Hindlimb muscle (tissue), 1 donor: ENCODE measurements at places on chromosomes 1 and 21.

DNA sequence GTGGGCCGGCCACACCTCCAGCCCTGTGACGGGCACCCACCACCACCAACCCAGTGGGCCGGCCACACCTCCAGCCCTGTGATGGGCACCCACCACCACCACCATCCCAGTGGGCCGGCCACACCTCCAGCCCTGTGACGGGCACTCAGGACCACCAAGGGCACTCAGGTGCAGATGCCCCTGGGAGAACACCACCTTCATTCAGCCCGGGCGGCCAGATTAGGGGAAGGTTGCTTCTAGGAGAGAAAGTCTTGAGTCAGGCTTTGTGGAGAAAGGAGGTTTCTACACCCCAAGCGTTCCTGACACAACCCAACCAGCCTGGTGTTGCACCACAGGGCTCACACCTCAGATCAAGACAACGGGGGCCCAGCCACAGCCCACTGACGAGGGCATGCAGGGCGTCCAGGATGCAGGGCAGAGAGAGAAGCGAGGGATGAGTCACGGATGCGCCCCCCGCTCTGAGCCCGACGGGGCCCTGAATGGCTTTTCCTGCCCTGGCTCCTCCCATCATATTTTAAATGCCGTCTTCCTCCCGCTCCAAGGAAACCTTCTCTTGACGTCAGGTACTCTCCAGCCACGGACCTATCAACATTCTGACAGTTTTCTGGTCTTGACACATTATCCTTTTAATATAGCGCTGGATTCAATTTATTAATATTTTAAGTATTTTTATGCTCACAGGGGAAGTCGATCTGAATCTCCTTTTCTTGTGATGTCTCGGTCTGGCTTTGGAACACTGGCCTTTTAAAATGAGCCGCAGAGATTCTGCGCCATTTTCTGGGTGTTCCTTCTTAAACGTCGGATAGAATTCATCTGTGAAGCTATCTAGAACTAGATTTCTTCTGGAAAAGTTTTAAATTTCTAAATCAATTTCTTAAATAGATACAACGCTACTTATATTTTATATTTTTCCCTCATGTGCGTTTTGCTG is 631 bp upstream of the SPATC1L start:
- peak; percentile 63 for DNase-seq

DNA sequence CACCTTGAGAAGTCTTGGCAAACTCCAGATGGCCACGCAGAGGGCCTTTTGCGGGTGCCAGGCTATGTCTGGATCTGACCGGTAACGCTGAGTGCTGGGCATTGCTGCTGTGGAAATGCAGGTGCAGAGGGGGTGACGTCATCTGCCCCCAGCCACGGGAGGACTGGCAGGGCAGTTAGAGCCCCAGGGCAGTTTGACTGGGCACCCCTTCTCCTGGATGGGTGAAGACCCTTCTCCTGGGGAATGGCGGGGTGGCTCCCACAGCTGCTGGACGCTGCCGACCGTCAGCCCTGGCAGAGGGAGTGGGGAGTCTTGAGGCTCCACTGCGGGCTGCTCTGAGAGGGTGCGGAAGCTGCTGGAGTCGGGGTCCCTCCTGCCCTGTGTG is 12.6 kb upstream of the EDN2 start:
- DNase-seq = no peak

DNA sequence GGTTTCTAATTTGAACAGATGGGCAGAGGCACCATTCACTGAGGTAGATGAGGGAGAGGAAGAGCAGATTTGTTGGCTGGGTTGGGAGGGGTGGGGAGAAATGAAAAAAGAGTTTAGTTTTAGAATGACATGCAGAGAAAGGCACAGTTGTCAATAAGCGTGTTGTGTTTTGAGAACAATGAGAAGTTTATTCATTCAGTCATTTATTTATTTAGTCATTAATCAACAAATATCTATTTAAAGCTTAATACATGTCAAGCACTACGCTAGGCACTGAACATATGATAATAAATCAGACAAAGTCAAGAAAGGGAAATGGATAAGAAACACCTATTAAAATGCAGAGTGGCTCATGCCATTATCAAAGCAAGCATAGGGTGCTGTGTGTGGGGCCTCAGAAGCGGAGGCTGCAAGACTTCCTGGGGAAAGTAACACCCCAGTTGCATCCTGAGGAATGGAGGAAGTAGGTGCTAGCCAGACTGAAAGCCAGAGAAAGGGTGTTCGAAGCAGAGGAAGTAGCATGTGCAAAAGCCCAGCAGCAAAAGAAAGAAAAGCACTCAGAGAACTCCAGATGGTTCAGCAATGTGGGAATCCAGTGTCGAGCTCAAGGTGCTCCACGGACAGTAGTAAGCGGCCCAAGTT is 114.1 kb downstream of the RNF220 start:
- DNase-seq = no peak

GRCh38 chr1:31764312-31765040 is at the start of gene ADGRB2:
Gene ADGRB2 (minus strand): TSS chr1:31764340. CDS start chr1:31757221, 7,119 bp downstream.
- no peak for DNase-seq

- no peak for DNase-seq
Observed at GRCh38 chr1:177640687-177641086, 329.2 kb downstream of the SEC16B start.

GRCh38 chr1:111887385-111887784 is 102.1 kb downstream of the KCND3 start:
- no peak for DNase-seq

DNA sequence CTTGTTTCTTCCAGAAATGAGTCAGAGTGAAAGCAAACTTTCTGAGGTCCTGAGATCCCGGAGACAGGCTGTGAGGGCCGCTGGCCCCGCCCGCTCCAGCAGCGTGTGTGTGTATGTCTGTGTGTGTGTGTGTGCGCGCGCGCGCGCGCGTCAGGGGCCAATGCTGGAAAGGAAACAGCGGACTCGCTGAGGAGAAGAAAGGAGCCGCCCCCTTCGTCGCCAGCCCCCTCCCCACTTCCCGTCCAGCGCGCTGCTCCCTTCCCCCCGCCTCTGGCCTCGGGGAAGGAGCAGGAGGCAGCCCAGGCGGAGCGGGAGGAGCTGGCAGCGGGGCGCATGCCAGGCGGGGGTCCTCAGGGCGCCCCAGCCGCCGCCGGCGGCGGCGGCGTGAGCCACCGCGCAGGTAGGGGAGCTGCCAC is at the start of gene DISC1:
Gene DISC1, plus strand, starts transcription at position 256 of the 416 bp plus-strand sequence. Its CDS starts 78 bp downstream, at position 334.
- DNase-seq = peak; percentile 92

GRCh38 chr1:185735701-185736064 is 1.5 kb downstream of the HMCN1 start:
- DNase-seq = no peak

DNA sequence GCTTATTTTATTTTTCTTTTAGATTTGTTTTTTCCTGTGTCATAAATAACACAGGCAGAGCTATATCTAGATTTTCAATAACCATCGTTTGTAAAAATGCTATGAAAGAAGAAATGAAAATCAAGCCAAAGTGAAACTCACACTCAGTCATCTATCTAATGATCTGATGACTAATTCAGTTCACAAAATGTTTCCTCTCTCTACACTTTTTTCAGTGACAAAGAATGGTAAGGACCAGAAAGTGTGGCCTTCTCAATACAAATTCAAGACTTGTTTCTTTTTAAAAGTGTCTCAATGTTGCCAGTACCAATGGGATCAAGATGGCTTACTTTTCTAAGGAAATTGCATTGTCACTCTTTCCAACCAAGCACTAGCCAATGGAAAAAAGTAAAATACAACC is 282.8 kb upstream of the PKN2 start:
- DNase-seq = no peak

- no peak for DNase-seq
Observed at GRCh38 chr1:224724566-224724965, 108.4 kb downstream of the CNIH3 start.

- DNase-seq = no peak
Observed at GRCh38 chr1:94105581-94105952, 15.4 kb downstream of the ABCA4 start.

DNA sequence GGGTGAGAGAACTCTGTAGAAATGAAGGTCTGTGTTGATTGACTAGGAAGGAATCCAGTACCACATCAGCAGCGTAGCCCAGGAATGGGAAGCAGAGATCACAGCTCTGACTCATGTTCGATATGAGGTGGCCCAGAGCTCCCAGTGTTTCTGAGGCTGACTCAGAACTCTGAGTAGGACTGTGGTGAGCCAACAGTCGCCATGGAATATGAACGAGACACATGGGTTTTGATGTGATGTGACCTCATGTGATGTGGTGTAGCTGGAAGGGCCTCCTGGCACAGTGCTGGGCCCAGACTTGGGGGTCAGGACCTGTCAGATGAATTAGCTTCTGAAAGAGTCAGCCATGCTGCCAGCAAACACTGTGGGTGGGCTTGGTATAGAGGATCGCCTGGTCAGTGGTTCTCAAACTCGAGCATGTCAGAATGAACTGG is 237.0 kb downstream of the MRPL39 start:
- DNase-seq = no peak

DNA sequence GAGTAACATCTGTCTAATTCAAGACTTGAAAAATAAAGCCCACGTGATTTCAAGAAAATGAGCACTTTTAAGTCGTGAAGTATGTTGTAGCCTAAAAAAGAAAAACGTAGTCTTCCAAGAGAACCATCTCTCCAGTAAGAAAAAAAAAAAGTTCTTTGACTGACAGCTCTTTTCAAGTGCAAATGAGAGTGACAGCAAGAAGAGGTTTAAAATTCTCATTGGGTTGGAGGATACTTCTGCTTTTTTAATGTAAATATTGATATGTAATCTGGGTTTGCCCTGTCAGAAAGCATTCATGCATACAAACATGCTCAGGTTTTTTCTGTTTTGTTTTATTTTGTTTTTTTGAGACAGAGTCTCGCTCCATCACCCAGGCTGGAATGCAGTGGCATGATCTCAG is 32.3 kb upstream of the PRDM2 start:
- no peak for DNase-seq

DNA sequence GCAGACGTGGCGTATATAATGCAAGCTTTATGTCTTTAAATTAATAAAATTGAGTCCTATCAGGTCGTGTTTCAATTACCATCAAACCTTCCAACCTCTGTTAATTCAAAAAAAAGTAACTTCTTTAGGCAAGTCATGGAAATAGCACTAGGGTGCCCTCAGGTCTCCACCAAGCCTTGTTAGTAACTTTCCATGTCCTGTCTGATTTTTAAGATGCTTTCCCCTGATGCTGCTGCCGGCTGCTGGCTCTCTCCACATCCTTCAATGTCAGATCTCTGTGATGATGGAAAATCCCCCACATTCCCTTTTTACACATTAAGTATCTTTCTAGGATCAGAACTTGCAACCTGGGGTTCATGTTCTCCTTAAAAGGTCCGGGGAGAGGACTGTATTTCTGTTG is 3.0 kb downstream of the ERG start:
- no peak for DNase-seq

GRCh38 chr1:242030071-242030470 is 31.2 kb upstream of the MAP1LC3C start:
- DNase-seq = no peak
